ENCODE measurements at places on chromosomes 2 and 18. TPM values are rescaled to one million over a fixed set of nuclear protein-coding genes. Genes with fewer than 3 reads are reported as not detected.
A peak's percentile ranks its signal among the peaks of the same experiment; 100 is the strongest.

The ST6GAL2 gene
- not detected for polyA plus RNA-seq

The CAVIN2 gene
- polyA plus RNA-seq, result 8.1 TPM

The ADD2 gene
- 12.1 TPM for polyA plus RNA-seq

- DNase-seq, result no peak
Measured at GRCh38 chr2:240032406-240033329, 2.4 kb upstream of the OR6B2 start.

The APCDD1 gene
- 2.8 TPM for polyA plus RNA-seq

- no peak for DNase-seq
Measured at GRCh38 chr18:13286456-13287125, 68.0 kb downstream of the LDLRAD4 start.

DNA sequence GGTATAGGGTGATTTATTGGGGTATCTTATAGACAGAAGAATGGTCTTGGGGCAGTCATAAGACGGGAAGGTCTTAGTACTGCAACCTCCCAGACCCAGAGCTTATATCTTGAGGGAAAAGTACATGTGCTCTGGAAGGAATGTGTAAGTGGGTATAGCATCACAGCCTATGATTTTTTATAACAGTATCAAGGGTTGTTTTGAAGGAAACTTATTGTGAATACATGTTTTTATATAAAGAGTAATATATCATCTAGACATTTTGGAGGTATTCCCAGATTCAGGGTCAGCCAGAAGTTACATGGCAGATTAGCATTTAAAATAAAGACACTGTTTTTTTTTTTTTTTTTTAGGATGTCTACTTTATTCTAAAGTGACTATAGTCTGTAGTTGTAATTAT, 47.6 kb upstream of the STON1 start:
- DNase-seq, result no peak

DNA sequence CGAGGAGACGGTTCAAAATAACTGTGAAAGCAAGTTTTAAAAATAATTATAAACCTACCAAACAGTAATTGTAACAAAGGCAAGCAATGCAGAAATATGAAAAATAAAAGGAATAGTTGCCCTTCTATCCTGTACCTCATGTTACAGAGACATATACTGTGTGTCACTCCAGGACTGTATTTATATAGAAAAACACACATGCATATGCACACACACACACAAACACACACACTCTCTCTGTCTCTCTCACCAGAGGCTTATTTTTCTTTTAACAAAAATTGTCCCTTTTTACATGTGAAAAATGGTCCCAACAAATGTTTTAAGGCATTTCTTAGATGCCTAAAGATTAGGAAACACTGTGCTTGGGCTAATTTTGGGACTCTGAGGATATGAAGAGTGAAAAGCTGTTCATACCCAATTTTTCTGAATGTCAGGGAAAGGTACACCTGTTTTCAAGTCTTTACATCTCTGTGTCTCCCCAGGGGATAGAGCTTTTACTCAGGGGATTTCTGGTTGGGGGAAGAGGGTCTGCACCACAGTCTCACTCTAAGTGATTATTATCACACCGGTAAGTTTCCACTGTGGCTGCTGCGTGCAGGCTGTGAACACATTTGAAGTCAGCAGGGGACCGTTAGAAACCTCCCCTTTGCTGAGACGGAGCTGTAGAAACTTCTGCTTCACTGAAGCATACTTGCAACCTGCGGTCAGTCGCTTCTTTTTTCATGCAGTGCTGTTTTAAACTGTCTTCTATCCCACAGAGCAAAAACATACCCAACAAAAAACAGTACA, 51.4 kb upstream of the SPAG16 start:
- DNase-seq, result peak; percentile 84

DNA sequence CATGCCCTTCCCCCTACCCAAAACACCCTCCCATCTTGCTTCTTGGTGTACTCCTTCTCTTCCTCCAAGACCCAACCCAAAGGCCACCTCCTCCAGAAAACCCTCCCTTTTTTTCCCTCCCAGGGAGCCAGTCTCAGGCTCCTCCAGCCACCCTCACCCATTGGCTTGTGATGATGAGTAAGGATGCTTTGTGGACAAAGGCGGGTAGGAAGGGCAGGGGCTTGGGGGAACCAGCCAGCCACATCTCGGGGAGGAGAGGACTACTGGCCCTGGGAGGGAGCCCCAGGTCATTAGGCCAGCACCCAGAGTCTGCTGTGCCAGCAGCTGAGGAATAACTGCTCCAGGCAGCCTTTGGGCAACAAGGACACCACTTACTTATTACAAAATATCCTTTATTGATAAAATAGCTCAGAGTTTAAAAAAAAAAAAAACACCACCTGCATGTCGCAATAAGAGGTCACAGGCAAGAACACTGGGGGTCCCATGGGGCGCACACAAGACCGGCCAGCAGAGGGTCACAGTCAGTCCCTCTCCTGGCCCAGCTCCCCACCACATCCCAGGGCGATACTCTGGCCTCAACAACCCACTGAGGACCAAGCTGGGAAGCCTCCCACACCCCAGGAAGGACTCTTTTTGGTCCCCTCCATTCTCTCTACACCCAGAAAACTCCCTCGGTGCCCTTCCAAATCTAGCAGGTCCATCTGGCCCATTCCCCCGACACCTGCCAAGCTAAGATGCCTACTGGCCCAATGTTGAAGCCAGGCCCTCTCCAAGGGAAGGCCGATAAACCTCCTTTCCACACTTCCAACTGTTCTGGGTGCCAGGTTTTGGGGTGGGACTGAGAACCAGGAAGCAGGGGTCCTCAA, 3.6 kb downstream of the ADRA2B start:
- DNase-seq, result no peak

- DNase-seq, result no peak
Measured at GRCh38 chr2:183991968-183992367, 606.4 kb upstream of the ZNF804A start.

- no peak for DNase-seq
Measured at GRCh38 chr2:191249156-191249813, 4.1 kb downstream of the MYO1B start.

DNA sequence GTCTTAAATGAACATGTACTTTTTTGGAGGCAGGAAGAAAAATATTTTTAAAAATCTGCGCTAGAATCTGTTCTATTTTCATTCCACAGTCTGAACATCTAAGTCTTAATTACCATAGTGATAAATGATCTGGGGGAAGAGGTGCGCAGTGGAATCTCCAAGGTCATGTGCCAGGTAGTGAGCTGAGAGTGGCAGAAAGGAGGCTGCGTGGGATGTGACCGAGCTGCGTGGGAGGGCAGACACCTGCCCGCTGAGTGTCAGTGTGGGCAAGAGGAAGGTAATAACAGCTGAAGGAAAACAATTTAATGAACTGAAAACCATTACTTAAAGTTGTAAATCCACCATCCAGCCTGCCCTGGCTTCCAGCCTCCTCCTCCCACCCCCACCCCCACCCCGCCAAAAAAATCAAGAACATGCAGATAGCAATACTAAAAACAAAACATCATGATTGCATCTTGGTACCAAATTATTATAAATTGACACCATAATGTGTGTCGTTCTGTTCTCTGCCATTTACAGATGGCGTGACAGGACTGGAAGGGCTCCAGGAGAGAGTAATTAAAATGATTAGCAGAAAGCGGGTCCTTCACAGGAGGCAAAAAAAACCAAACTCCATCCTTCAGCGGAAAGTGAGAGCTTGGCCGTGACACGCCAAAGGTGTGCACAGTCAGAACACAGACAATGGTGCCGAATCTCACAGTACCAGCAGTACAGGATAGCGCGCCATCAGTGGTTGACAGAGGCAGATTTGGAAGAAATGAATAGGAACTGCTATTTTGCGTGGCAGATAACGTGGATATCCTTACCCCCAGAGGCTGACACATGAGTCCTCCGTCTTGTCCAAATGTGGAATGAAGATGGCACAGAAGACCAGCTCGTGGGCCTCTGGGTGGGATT, 11.4 kb upstream of the DTNB start:
- no peak for DNase-seq

GRCh38 chr2:101844055-101844635, 146.6 kb downstream of the MAP4K4 start:
- DNase-seq, result no peak

The SERPINB3 gene
- not detected for polyA plus RNA-seq

The ASTL gene
- polyA plus RNA-seq, result not detected

DNA sequence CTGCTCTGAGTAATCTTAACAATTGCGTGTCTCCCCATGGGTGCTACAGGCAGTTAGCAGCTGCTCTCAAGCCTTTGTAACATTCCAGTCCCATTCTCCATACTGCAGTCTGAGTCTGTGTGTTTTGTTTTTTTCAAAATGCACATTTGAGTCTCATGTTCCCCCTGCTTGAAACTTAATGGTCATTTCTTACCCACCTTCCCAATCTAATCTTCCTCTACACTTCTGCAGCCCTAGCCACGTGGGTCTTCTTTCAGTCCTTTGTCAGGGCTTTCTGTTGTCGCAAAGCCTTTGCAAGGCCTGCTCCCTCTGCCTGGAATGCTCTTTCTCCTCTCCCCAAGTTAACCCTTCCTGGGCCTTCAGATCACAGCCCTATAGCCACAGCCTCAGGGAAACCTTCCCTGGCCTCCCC, 24.5 kb downstream of the ELAC1 start:
- DNase-seq, result no peak

The NEB gene
- 0.88 TPM for polyA plus RNA-seq

GRCh38 chr2:173030561-173031490, 44.8 kb upstream of the MAP3K20 start:
- no peak for DNase-seq

- no peak for DNase-seq
Measured at GRCh38 chr2:173996766-173997165, 31.6 kb upstream of the SP3 start.
